Activated CD8-positive, alpha-beta T cell treated with anti-CD3 and anti-CD28 coated beads, Interleukin-2, amount 10 ng/mL, durations not matched to agents 7 days and 5 days (primary cell): ENCODE measurements at places on chromosomes 3 and 15. TPM values are rescaled to one million over a fixed set of nuclear protein-coding genes. Genes with fewer than 3 reads are reported as not detected.

DNA sequence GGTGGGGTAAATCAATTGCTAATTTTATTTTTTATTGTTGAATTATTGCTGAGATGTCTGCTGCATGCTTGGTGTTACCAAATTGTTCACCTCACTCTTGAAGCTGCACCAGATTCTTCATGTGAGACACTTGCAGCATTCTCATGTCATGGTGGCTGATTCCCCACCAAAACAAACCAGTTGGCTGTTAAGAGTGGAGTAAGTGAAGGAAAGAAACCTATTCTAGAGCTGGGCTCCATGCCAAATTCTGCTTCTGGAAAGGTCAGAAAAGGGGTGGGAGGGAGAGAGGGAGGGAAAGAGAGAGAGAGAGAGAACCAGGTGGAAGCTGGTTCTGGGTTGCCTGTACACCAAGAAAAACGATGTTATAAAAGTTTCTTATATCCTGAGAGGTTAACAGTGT lies 317.5 kb upstream of the THRB start:
- DNase-seq: no peak

The RTP3 gene
- total RNA-seq: not detected

GRCh38 chr3:186940967-186941366 lies 10.6 kb downstream of the ST6GAL1 start:
- no peak for DNase-seq

GRCh38 chr3:111589303-111590142 lies 5.6 kb downstream of the ZBED2 start:
- no peak for DNase-seq

GRCh38 chr3:185215873-185216606 lies 37.8 kb downstream of the EHHADH start:
- DNase-seq: no peak

DNA sequence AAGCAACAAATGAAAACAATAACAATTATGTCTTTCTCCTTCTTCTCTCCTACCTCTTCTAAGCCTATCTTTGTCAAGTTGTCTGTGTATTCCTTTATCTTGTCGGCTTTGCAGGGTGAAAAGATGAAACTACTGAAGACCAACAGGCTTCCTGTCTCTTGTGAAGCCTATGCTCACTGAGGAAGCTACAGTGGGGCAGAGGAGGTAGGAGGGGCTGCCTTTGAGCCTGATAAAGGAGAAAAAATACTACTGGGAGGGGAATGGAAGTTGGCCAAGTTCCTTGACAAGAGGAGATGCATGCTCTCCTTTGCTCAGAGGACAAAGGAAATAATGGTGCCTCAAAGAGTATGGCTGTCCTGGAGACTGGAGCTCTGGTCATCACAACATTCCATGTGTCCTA lies 92.0 kb downstream of the IGSF11 start:
- DNase-seq: no peak

The IGSF10 gene
- total RNA-seq: not detected

- DNase-seq: no peak
Observed at GRCh38 chr3:12180631-12181030, 21.9 kb upstream of the TIMP4 start.

- DNase-seq: no peak
Observed at GRCh38 chr3:53765753-53766152, 80.5 kb downstream of the CHDH start.

DNA sequence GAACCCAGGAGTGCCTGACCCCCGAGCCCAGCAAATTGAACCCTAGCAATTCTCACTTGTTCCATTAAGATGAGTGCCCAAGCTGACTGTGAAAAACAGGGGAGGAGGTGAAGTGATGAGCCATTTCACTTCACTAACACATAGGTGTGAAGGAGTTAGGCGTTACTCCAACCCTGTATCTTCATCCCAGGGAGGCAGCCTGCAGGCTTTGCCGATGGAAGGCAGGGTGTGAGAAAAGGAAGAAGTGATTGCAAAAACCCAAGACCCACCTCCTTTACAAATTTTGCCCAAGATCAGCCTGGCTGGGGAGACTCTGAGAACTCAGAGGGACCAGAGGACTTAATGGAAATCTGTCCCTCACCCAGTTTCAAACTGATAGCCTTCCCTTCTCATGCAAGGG lies 129.7 kb upstream of the WNT5A start:
- no peak for DNase-seq

GRCh38 chr3:56894881-56895431 lies 93.2 kb upstream of the ARHGEF3 start:
- DNase-seq: peak; percentile 62

DNA sequence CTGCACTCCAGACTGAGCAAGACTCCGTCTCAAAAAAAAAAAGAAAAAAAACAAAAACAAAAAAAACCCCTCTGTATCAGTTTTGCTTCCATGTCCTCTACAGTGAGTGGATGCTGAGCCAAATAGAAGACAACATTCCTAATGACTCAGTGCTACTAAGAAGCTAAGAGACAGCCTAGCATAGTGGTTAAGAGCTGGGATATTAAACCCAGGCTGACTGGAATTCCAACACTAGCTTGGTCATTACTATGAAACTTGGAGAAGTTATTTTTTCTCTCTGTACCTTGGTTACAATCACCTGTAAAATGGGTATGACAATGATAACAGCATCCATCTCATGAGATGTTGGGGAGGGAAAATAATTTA lies 60.9 kb upstream of the PYGO1 start:
- DNase-seq: no peak

GRCh38 chr3:29565236-29565635 lies 284.4 kb downstream of the RBMS3 start:
- DNase-seq: no peak

The ITIH1 gene
- total RNA-seq: not detected

DNA sequence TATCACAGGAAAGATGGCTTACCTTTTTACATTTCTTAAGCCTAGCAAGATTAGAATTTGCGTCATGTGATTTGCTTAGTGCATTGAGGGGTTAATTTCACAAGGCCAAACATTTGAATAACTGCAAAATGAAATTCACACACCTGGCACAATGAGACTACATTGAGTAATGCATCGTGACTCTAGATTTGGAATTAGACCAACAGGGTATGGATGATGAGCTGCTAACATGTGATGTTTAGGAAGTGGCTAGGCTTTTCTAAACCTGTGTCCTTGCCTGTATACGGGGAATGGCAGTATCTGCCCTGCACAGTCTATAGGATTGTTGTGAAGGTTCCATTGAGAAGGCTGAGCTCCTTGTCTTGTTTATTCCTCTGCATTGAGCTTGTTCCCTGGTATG lies 160.1 kb downstream of the MFSD1 start:
- DNase-seq: no peak

The ZNF385D gene
- total RNA-seq: not detected

The SLC38A3 gene
- not detected for total RNA-seq

DNA sequence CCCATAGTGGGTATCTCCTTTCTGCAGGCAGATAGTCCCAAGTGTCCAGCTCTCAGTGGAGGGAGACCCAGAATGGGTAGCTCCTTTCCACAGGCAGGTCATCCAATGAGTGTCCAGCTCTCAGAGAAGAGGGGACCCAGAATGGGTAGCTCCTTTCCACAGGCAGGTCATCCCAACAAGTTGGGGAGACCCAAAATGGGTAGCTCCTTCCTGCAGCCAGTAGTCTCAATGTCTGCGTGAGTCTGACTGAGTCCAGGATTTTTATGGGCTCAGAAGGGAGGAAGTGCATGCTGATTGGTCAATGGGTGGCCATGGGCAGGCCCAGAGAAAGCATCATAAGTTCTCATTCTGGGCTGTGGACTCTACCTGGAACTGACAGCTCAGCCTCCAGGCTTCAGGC lies 150.7 kb upstream of the P2RY1 start:
- no peak for DNase-seq

GRCh38 chr3:114827495-114827894 lies 319.6 kb downstream of the ZBTB20 start:
- no peak for DNase-seq

The SH2D7 gene
- 0.31 TPM for total RNA-seq

The CLDN1 gene
- total RNA-seq: not detected

DNA sequence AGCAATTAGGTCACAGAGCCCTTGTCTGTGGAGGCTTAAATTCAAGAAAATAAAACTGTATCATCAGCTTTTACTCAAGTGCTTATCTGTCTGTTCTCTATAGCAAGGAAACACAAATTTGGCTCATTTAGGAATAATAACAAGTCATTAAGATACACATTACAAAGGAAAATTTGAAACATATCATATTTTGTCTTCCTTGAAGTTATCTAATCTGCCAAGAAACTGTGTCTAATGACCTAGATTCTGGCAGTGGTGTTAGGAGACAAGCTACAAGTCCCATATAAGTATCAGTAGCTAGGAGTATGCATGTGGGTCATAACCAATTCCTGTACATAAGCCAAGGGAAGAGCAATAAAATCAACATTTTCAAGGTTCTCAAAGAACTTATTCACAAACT lies 108.2 kb upstream of the SETMAR start:
- DNase-seq: no peak

The GABRR3 gene
- not detected for total RNA-seq

GRCh38 chr3:69294014-69294766 lies 91.7 kb downstream of the FRMD4B start:
- DNase-seq: no peak

The SLCO2A1 gene
- not detected for total RNA-seq

- no peak for DNase-seq
Observed at GRCh38 chr15:26178640-26179220, 315.6 kb upstream of the ATP10A start.

DNA sequence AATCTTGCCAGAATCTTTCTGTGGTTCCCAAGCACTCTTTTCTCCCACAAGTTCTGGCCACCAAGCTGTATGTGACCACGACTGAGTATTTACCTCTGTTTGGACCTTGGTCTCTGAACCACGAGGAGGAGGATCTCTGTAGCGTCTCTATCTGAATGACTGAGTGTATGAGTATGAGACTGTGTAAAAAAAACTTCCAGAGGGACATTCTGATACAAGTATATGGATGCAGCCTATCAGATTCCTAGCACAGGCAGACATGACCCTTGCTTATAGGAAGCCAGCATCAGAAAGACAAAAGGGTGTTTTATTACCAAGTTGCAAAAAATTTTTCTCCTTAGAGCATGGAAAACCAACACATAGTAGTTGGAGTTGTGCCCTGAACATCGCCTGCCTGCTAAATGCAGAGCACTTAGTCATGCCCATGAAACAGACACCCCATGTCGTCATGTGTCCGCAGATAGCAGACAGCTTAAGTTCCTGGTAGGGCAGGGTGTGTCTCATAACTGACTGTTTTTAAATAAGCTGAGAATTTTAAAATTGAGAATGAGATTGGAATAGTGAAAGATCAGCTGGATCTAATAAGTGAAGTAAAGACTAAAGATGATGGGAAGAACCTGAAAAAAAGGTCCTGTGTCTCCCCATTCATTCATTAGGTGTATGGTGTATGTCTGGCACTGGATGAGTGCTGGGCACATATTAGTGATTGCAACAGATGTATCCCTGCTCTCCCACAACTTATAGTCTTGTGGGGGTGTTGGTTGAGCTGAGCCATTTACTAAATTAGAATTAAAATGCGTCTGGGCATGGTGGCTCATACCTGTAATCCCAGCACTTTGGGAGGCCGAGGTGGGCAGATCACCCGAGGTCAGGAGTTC lies 30.9 kb downstream of the DAG1 start:
- DNase-seq: no peak

DNA sequence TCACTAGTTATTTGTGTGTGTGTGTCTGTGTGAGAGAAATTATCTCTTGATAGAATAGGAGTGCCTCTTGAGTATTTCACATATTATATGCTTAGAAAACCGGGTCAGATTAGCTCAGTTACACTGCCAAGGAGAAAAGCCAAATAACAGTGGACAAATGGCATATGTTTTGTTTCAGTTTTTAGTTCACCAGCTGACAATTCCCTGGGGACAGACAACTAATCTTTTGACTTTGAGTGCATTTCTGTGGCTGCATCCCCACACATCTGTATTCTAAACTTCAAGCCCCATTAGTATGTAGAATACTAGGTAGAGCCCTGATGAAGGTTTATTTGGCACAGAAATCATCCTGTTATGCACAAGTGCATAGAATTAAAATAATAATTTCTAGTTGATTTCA lies 227.7 kb upstream of the CNTN3 start:
- no peak for DNase-seq

DNA sequence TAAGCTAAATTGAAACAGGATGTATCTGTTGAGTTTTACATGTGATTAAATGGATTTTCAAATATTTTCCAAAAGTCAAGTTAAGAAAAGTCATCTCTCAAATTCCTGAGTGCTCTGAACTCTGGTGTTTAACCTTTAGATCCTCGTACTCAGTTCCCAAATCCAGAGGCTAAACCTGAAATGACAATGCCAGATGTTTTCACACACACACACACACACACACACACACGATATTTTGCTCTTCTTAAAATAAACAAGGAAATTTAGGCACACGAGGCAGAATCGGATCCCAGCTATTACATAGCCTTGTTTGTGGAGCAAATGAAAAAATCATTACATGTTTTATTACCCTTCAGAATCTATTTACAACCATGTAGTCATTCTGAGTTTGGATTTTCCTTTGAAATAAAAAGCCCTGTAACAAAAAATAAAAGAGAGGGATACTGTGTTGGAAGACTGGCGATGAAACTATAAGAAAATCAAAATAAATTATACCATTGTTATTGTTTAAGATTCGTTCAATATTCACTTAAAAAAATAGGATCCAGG lies 20.6 kb upstream of the UBE2E1 start:
- DNase-seq: no peak

GRCh38 chr3:33929813-33930212 lies 131.4 kb downstream of the PDCD6IP start:
- no peak for DNase-seq

The ATP10A gene
- 53.8 TPM for total RNA-seq

The SLC2A2 gene
- total RNA-seq: not detected

- DNase-seq: no peak
Observed at GRCh38 chr3:135034291-135034768, 239.3 kb downstream of the EPHB1 start.

GRCh38 chr3:55158345-55158744 lies 230.5 kb upstream of the LRTM1 start:
- no peak for DNase-seq

- DNase-seq: no peak
Observed at GRCh38 chr3:12430086-12430485, 54.2 kb upstream of the TSEN2 start.

The ANO10 gene
- total RNA-seq: 9.5 TPM

The IGSF11 gene
- 2.0 TPM for total RNA-seq

The CFAP100 gene
- total RNA-seq: not detected

- no peak for DNase-seq
Observed at GRCh38 chr15:88950600-88951160, 37.5 kb upstream of the MFGE8 start.
